ENCODE measurements at places on chromosomes 4 and X.
A peak's percentile ranks its signal among the peaks of the same experiment; 100 is the strongest.

DNA sequence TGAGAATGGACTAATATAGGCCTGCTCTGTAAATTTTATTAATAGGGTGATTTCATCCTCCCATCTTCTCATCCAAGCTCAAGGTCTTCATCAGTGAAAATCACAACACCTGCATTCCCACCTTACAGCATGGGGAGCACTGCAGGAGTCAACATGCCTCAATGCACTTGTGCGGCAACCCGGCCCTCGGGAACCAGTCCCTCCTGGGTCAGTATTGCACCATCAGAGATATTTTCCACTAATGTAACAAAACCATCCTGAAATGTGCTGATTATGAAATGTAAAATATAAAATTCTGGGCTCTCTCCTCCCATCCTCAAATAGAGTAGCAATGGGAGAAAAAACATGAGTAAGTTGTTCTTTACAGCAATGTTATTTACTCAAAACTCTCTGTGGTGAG is 13.0 kb downstream of the USP46 start:
- no peak for DNase-seq

GRCh38 chr4:40462326-40462725 is 127.2 kb downstream of the CHRNA9 start:
- no peak for DNase-seq

DNA sequence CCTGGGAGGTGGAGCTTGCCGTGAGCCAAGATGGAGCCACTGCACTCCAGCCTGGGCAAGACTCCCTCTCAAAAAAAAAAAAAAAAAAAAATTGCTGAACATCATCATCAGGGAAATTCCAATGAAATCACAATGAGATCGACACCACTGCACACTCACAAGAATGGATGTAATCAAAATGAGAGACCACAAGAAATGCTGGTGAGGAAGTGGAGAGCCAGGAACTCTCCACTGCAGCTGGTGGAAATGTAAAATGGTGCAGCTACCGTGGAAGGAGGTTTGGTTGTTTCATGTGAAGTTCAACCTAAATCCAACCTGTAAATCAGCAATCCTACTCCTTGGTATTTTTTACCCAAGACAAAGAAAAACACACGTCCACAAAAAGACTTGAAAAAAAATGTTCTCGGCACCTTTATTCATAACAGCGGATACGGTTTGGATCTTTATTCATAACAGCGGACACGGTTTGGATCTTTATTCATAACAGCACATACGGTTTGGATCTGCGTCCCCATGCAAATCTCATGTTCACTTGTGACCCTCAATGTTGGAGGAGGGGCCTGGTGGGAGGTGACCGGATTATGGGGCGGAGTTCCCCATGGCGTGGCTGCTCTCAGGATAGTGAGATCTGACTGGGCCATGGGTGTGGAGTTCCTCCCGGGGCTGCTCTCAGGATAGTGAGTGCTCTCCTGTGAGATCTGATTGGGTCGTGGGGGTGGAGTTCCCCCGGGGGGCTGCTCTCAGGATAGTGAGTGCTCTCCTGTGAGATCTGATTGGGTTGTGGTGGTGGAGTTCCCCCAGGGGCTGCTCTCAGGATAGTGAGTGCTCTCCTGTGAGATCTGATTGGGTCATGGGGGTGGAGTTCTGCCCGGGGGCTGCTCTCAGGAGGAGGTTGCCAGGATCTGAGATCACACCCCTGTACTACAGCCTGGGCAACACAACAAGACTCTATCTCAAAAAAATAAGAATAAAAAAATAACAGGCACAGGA is 7.7 kb downstream of the GAK start:
- no peak for DNase-seq

DNA sequence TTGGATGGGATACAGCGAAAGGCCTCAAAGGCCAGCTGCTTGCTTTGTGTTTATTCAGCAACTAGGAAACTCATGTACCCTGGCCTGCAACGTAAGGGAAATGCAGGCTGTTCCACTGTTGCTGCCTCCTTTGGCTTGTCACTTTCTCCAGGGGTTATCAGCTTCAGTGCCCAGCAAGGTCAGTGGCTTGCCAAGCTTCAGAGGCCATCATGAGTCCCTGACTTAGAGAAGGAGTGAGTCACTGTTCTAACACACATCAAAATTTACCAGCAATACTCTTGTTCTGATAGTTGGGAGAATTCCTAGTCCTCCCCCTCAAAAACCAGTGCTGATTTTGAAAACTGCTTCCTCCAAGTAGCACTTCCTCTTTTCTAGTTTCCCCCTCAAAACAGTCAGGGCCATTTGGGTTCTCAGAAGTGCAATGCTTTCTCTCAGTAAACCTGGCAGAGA is 250.8 kb downstream of the ARHGAP24 start:
- DNase-seq = no peak

- DNase-seq = no peak
These were observed 28.5 kb downstream of the TBCK start for GRCh38 chr4:106287353-106287969.

- peak; percentile 26 for DNase-seq
These were observed 60.0 kb upstream of the BANK1 start for GRCh38 chr4:101730291-101731117.

GRCh38 chr4:113052379-113052951 is 3.0 kb downstream of the ANK2 start:
- DNase-seq = no peak

GRCh38 chr4:20809812-20810211 is 109.6 kb downstream of the PACRGL start:
- no peak for DNase-seq

GRCh38 chrX:97806238-97806637 is 922.5 kb downstream of the RPA4 start:
- no peak for DNase-seq

- no peak for DNase-seq
These were observed at the start of gene TLL1 for GRCh38 chr4:165872461-165873297. TLL1 (plus strand) TSS chr4:165873237; CDS start chr4:165873905, 668 bp downstream.

GRCh38 chr4:99886146-99886545 is 8.1 kb downstream of the LAMTOR3 start:
- no peak for DNase-seq

GRCh38 chr4:150087006-150087405 is 8.8 kb downstream of the DCLK2 start:
- DNase-seq = no peak

DNA sequence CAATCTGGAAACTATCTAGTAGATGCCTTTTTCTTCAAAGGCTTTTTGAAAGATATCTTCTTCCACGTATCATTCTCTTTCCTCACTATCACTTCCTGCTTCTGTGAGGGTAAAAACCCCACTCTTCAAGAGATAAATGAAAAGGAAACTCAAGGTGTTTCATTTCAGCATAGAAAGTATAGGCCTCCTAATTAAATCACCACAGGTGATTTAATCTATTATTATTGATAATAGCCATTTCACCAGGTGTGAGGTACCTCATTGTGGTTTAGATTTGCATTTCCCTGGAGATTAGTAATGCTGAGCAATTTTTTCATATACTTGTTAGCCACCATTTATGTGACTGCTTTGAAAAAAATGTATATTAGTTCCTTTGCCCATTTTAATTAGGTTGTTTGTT is 92.0 kb upstream of the EMCN start:
- DNase-seq = no peak

DNA sequence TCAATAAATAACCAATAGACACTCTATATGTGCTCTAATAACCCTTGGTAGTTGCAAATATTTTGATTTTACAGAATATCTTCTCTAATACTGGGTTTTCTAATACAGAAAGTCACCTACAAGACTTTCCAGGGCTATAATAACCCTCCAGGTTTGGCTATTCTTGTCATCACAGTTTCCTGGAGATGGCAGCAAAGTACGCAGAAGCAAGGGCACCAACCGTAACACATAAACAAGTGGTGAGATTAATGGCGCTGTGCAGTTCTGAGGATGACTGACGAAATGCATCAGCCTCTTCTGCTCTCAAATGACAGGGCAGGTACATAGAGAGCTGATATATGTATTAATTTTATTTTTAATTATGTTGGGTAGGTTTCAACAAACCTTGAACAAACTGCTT is 122.4 kb downstream of the C4orf33 start:
- no peak for DNase-seq

GRCh38 chr4:14667624-14668151 is 334.6 kb upstream of the CPEB2 start:
- DNase-seq = no peak

DNA sequence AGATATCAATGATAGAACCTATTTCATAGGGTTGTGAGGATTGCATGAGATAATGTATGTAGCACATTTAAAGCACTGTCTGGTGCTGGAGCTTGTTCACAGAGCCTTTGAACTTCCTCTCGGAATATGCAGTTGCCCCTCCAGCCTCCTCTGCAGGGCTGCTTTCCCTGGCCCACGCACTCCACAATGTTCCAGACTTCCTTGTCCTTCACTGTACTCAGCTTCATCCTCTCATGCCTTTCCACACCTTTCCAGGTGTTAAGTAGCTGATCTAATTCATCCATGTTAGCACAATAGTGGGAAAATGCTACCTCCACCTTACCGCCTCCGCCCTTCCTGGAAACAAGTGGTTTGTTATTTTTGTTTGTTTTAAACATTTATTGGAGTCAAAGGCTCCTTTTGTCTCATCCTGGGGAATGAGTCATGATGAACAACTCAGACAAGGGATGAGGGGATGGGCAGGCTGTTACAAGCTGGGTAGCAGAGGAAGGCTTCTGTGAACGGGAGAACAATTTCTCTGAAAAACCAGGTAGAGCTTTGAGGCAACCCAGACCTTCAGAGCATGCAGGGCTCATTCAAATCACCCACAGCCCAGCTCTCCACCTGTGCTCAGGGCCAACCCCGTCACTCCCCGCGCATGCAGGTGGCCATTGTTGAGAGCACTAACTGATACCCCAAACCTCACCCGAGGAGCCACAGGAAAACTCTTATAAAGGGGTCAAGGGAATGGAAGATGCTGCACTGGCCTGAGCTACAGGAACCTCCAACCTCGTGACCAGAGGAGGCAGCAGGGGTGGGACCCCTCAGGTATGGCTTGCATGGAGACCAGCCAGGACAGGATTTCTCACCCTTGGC is 84.9 kb upstream of the TBL1X start:
- DNase-seq = no peak

GRCh38 chr4:79915246-79915645 is 157.8 kb downstream of the ANTXR2 start:
- no peak for DNase-seq

GRCh38 chr4:55608591-55608990 is 16.5 kb upstream of the PDCL2 start:
- no peak for DNase-seq

DNA sequence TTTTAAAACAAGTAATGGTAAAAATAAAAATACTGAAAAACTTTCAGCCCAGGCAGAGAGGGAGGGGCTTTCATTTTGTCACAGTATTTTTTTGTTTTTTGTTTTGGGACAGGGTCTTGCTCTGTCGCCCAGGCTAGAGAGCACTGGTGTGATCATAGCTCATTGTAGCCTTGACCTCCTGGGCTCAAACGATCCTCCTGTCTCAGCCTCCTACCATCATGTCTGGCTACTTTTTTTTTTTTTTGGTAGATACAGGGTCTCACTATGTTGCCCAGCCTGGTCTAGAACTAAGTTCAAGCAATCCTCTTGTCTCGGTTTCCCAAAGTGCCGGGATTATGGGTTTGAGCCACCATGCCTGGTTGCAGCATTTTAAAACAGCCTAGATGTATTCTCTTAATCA is 40.8 kb upstream of the FAT1 start:
- no peak for DNase-seq

- DNase-seq = no peak
These were observed 5.5 kb downstream of the SEPSECS start for GRCh38 chr4:25154594-25155265.

- no peak for DNase-seq
These were observed 636.5 kb upstream of the SLIT2 start for GRCh38 chr4:19615086-19615689.

DNA sequence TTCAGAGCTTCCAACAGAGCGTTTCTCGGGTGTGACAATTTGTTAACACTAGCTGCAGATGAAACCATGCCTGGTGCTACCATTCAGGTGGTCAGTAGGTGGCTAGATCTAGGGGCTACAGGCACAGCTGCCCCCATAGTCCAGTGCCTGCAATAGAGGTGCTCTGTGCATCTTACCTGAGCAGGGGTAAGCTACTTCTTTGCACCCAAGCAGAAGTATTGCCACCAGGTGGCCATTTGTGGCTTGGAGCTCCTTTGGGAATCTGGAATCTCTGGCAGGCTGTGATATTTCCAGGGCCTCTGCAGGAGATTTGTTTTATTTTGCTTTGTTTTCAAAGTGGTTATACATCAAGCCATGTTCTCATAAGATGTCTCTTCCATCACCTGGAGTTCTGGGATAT is 170.7 kb upstream of the PUDP start:
- DNase-seq = no peak

- no peak for DNase-seq
These were observed 72.3 kb upstream of the GRID2 start for GRCh38 chr4:92231511-92231910.

DNA sequence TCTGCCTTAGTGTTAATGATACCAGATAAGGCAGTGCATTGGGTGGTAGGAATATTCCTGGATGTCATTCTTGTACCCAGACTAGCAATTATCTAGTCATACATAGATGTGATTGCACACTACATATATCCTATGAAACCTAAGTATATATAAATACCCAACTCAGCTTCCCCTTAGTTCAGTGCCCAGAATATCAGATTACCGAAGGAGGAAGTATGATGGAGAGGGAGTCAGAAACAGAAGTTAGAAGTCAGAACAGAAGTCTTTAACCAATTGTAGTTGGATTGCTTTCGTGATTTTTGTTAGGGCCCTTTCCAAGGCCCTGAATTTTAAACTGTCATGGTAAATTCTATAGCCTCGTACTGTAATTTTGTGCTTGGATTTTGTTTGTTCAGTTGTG is 42.9 kb downstream of the MOB1B start:
- no peak for DNase-seq

- DNase-seq = no peak
These were observed 31.1 kb downstream of the JAKMIP1 start for GRCh38 chr4:6169239-6169638.

GRCh38 chrX:103330681-103331288 is 746 bp downstream of the TCEAL7 start:
- DNase-seq = no peak

DNA sequence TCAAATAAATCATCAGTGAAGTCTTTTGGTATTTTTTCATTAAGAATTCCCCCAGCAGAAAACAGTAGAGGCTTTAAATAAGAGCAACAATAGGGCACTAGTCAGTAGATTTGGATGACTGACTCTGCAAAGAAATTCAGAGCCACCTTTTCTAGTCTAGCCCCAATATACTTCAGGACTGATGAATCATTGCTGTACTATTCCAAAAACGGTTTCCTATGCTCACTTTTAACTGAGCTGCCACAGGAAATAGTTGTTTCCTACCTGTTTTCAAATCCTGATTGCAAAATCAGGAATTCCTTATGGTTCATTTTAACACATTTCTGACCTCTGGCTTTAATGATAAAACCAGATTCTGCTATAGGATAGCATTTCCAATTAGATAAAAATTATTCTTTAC is 171.6 kb downstream of the NR3C2 start:
- DNase-seq = no peak

- DNase-seq = no peak
These were observed 4.9 kb downstream of the CPEB2 start for GRCh38 chr4:15007201-15007600.
